ENCODE measurements at places on chromosomes 7 and 10.

DNA sequence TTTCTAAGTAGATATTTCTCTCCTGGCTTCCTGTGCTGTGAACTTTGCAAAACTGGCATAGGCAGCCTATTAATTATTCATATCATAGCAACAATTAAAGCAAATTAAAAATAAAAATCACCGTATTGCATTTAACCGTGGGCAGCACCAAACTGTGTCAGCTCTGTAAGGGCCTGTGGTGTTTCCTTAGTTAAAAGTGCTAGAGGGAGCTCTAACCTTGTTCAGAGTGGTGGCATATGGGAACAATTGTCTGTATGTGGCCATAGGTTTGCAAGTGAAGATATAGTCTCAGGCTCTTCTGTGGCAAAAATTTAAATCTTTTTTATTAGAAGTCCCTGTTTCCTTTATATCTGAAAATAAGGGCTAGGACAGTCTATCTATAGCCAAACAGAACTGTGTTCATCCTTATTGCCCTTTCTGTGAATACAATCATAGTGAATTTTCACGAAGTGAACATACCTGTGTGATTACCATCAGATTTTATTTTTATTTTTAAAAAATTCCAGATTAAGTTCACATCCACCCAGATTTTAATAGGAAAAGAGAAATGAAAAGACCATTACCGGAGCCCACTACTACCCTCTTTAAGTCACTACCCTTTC is 92.6 kb downstream of the POLL start:
- DNase-seq = peak; percentile 21

GRCh38 chr7:29040579-29040925 is 82.4 kb upstream of the TRIL start:
- DNase-seq = no peak

- no peak for DNase-seq
Measured at GRCh38 chr10:74145133-74145532, 5.5 kb downstream of the AP3M1 start.

- no peak for DNase-seq
Measured at GRCh38 chr10:64113792-64114191, 592.6 kb downstream of the REEP3 start.

DNA sequence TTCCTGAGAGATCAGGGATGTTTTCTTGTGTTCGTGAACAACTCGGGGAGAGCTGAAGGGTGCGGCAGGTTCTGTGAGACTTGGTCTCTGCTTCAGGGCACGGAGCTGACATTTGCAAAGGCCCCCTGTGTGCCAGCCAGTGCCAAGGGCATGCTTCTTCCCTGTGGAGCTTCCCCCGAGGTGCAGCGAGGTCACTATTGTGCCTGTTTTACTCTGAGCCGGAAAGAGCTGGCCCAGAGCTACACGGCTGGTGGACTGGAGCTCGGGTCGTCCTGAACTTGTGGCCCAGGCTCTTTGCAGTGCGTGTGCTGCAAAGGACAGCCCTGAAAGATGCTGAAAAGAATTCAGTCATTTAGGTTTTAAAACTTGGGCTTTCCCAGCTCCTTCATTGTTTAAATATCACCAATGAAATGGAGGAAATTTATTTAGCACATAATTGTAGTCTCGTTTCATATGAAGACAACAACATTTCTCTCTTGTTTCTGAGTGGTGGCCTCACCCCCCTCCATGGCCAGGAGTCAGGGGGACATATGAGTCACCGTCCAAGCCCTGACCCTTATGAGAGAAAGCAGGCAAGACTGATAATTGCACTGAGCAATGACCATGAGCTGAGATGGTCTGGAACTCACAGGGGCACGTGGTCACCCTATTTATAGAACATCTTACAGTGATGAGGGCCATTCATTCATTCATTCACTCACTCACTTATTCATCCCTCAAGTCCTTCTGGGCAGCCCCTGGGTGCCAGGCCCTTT is 102.6 kb downstream of the PTPRE start:
- DNase-seq = no peak

Data from OCI-LY7 (cell line).